CD14-positive monocyte (primary cell): ENCODE measurements at places on chromosomes 7 and 10.

DNA sequence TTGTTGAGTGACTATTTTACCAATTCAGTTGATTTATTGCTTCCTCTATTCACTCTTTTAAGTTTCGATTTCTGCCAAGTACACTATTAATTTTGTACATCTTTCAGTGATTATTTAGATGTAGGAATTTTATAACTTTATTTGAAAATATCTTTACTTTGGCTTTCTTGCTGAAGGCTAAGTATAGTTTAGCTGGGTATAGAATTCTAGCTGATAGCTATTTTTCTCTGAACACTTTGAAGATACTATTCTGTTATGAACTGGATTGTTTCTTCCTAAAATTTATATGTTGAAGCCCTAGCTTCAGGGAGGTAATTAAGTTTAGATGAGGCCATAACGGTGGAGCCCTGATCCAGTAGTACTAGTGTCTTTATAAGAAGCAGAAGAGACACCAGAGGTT, 141.1 kb downstream of the LRMDA start:
- no peak for DNase-seq

GRCh38 chr7:28487487-28487886, 75.2 kb downstream of the CREB5 start:
- no peak for DNase-seq

GRCh38 chr10:31580646-31581045, 261.6 kb downstream of the ZEB1 start:
- no peak for DNase-seq

DNA sequence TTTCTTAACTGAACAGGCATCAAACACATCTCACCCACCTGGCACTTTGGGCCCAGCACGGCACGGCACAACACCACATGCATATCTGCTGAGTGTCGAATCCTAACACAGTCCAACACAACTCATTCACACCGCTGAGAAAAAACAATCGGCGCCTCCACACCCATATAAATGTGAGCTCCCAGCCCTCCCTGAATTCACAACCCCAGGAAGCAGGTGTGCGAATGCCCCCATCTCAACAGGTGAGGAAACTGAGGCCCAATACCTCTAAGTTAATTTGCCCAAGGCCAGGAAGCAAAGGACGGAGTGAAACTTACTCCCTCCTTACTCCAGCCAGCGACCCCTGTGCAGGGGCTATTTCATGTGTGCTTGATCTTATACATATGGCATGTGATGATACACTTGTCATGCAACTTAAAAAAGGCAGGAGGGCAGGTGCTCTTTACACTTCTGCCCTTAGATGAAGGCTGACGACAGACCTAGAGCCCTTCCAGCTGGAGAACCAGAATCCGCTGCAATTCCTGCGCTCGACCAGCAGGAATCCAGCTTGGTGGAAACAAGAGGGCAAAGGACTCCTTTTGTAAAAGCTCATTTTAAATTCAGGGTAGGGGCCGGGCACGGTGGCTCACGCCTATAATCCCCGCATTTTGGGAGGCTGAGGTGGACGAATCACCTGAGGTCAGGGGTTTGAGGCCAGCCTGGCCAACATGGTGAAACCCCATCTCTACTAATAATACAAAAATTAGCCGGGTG, 116.0 kb downstream of the LARP4B start:
- no peak for DNase-seq

- DNase-seq: no peak
Observed at GRCh38 chr7:143285470-143285778, 666 bp downstream of the TMEM139 start.

GRCh38 chr7:109898-110556, 82.3 kb upstream of the FAM20C start:
- DNase-seq: no peak

DNA sequence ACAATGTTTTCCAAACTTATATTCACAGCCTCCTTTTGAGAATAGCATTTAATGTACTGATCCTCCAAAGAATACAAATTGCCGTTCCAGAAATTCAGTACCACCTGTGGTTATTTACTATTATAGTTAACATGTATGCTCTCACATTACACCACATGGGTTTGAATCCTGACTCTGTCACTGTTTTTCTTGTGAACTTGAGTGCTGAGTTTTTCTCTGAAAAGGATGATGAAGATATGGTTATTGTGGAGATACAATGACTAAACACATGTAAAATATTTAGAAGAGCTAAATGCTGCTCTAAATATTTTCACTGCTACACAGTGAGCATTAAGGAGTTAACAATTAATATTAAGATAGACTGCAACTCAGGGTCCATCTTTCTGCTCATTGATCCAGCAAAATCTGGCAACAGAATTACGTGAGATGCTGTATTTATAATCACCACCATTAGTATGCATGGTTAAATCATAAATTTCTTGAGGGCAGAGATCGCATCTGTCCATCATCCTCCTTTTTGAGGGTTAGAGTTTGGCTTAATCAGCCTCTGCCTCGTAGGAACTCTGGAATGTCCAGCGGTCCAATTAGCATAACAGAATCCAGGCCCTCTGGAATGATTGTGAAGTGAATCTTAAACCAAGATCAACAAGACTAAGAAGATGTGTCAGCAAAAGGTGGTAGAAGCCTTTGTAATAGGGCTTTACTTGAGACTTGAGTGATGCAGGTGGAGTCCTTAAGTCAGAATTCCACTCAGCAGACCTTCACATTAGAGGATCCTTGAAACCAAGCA, 152.8 kb downstream of the MACC1 start:
- DNase-seq: no peak

DNA sequence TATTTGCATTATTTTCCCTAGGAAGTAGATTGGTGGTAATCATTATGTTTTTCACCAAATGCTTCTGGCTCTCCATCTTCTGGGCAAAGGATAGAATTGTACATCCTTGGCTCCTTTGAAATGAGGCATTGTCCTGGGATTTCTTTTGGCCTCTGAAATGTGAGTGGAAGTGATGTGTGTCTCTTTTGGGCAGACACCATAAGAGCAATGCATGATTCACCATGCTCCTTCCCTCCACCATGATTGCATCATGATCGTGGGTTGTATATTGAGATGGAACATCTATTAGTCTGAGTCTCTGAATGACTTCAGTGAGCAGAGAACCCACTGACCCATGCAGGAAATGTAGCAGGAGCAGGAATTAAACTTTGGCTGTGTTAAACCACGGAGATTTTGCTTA, 49.2 kb downstream of the ADRA2A start:
- no peak for DNase-seq

- DNase-seq: no peak
Observed at GRCh38 chr10:102335184-102335583, 60.3 kb upstream of the NFKB2 start.

GRCh38 chr7:29464753-29465152, 98.9 kb upstream of the PRR15 start:
- no peak for DNase-seq

- DNase-seq: no peak
Observed at GRCh38 chr7:104267701-104268368, 60.0 kb upstream of the ORC5 start.

- DNase-seq: no peak
Observed at GRCh38 chr10:79102498-79102874, 33.7 kb downstream of the ZMIZ1 start.

GRCh38 chr10:62153191-62153590, 115.5 kb downstream of the RTKN2 start:
- DNase-seq: peak; percentile 71

- DNase-seq: peak; percentile 49
Observed at GRCh38 chr10:70558871-70559810, 43.4 kb downstream of the PRF1 start.

DNA sequence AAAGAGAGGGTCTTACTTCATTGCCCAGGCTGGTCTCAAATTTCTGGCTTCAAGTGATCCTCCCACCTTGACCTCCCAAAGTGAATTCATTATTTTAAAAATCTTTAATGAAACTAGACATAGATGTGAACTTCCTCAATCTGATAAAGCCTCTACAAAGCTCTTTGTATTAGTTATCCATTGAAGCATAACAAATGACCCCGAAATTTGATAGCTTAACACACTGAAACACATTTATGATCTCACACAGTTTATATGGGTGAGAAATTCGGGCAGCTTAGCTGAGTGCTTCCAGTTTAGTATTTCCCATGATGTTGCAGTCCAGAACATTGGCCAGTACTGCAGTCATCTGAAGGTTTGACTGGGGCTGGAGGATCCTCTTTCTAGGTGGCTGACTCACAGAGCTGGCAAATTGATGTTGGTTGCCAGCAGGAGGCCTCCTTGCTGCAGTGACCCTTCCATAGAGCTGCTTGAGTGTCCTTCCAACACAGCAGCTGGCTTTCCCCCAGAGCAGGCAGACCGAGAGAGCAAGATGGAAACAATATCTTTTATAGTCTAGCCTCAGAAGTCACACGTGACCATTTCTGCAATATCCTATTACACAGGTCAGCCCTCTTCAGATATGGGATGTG, 16.6 kb upstream of the WNT8B start:
- no peak for DNase-seq

DNA sequence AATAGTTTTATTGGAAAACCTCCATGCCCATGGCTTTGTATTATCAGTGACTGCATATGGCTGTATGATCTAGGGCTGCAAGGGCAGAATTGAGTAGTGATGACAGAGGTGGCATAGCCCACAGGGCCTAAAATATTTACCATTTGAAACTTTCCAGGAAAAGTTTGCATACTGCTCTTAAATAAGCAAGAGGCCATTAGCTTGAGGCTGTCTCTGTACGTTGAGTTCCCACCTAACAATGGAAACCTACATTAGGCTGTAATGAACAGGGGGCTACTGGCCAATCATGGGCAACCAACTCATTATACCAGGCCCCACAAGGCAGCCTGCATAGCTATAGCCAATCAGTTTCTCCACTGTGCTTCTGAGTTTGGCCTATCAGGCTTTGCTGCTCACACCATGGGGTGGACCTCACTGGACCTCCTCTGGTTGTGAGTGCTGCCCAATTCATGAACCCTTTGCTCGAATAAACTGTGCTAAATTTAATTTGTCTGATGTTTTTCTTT, 673 bp upstream of the ST8SIA6 start:
- no peak for DNase-seq

- no peak for DNase-seq
Observed at GRCh38 chr10:123109466-123109865, 26.3 kb upstream of the HMX3 start.

GRCh38 chr10:48805848-48806247, 121.2 kb downstream of the WDFY4 start:
- no peak for DNase-seq

- peak; percentile 78 for DNase-seq
Observed at GRCh38 chr10:14579405-14579804, 195.3 kb downstream of the FAM107B start.

DNA sequence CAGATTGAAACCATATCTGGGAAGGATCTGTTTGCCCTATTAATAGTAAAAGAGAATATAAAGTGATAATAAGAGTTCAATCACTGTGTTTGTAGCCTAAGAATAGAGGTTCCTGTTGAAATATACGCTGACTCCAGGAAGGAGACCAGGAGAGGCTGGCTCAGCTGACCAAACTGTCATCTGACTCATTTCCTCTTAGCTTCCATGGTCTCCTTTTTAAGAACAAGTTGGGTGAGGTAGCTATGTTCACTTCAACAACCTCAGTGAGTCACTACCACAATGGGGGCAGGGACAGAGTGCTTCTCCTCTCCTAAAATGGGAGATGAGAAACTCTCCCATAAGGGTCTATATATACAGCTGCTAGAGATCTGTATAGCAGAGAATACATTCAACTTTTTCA, 543.3 kb downstream of the CALN1 start:
- DNase-seq: peak; percentile 53

DNA sequence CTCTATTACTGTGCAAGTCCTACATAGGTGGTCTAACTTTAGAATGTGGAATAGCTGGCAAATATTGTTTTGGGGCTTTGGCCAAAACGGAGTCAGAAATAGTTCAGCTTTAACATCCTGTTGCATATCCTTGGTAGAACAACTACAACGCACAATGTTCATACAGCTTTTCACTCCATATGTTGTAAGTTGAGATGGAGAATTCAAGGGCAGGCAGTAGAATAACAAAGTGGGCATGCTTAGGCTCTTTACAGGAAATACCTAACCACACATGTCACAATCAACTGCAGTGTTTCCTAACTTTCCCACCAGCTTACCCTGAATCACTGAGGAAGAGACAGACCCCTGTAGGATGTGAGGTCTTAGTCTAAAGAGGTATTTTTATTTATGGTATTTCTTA, 122.3 kb downstream of the PPP1R3A start:
- DNase-seq: peak; percentile 33

GRCh38 chr7:169276-170172, 22.8 kb upstream of the FAM20C start:
- no peak for DNase-seq

DNA sequence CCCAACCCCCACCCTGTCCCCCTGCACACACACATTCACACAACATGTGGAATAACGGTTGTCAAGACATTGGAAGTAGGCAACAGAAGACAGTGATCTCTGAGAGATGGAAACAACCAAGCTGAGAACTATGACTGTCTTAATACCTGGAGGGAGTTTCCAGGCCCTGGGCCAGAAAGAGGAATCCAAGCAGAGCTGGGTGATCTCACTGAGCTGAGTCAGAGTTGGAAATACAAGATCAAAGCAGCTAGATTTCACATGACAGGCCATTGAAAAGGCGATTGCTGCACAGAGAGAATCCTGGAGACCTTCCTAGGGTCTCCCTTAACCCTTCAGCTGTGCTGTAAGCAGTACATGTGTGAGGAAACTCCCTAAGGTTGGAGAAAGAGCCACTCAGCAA, 165.8 kb upstream of the PRSS1 start:
- peak; percentile 90 for DNase-seq

GRCh38 chr7:99115379-99115778, 28.5 kb downstream of the SMURF1 start:
- DNase-seq: no peak

DNA sequence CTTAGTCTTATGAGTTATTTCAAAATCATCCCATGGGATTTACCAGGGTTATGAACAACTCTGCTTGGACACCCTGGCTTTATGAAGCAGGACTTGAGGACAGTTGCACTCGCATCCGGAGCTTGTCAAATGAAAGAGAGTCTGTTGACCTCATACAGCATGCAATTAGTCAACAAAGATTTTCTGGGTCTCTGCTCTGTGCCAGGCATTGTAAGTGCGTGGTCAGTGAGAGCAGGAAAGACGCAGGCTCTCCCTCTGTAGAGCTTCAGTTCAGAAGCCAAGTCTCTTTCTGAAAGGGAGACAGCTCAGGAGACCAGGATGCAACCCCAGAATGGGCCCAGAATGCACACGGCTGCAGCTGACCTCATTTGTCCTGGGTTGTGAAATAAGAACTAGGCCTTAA, 45.5 kb upstream of the DMBT1 start:
- DNase-seq: no peak

DNA sequence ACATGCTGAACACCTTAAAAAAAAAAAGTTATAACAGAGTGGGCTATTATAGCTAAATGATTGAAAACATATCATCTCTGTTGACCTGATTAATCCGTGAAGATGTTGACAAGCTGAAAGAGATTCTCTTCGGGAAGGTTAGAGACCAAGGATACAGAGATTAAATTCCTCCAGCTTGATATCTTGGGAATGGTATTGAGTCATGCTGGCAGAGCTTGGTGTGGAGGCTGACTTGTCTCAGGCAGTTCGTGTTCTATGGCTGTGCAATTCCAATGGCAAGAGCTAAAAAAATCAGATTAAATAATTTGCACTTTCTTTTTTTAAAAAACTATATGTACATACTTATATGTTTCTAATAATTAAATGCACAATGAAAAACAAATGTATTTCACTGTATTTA, 24.9 kb upstream of the CACNA2D1 start:
- no peak for DNase-seq
